ENCODE measurements at places on chromosomes 13 and 19.

- DNase-seq: no peak
Measured at GRCh38 chr13:72221276-72221962, 354.4 kb upstream of the DACH1 start.

DNA sequence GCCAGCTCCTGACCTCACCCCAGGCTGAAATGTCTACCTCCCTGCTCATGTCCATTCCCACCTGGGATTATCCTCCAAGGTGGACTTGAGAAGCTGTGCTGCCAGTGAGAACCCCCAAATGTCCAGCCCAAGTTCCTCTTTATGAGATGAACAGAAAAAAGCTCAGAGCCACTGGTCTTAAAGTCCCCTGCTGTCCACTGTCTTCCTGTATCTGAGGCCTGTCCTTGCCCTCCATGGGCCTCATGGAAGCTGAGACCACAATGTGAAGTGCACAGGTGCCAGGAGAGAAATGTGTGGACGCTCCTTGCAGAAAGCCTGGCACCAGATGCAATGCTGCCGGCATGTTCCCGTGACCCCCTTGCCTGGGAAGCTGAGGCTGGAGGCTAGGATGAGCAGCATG is 3.3 kb upstream of the AMER2 start:
- DNase-seq: no peak

- DNase-seq: no peak
Measured at GRCh38 chr19:14497228-14497921, 1.4 kb upstream of the GIPC1 start.

GRCh38 chr19:51472607-51473006 is 5.7 kb upstream of the CEACAM18 start:
- no peak for DNase-seq

DNA sequence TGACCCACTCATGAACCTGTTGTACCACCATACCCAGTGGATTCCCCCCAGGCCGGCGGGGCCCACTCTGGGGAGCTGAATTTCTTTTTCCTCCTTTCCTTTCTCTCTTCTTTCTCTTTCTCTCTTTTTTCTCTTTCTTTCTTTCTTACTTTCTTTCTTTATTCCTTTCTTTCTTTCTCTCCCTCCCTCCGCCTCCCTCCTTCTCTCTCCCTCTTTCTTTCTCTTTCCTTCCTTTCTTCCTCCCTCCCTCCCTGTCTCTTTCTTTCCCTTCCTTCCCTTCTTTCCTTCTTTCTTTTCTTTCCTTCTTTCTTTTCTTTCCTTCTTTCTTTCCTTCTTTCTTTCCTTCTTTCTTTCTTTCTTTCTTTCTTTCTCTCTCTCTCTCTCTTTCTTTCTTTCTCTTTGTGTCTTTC is 327.7 kb downstream of the ZNF536 start:
- no peak for DNase-seq

- no peak for DNase-seq
Measured at GRCh38 chr19:51644636-51645271, 1.9 kb downstream of the SIGLEC14 start.

- no peak for DNase-seq
Measured at GRCh38 chr13:23687614-23688013, 117.4 kb downstream of the TNFRSF19 start.

DNA sequence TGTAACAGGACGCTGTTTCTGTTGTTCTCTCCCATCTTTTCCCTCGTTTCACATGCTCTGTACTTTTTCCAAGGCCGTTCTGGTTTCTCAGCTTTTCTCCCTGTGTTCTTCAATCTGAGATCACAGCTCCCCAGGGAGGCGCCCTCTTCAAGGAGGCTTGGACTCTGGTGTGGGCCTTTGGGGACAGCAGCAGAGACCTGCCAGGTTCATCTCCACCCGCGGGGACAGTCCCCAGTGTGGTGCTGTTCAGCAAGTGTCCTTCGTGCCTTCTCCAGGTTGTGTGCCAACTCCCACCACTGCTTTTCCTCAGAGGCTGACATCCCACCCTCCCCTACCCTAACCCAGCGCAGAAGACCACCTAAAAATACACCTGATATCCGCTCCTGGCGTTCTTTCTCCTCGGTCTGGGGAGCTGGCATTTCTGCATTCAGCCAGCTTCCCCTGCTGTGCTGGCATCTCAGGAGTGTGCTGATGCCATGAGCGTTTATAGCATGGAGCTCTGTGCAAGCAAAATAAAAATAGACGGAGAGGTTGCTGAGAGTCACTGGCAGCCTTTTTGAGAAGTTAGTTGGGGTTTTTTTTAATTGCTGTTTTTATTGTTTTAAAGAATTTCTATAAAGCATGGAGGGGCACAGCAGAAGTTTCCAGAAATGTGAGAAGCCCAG is 149.4 kb downstream of the STK24 start:
- no peak for DNase-seq

GRCh38 chr19:5608291-5608690 is 14.3 kb downstream of the SAFB2 start:
- no peak for DNase-seq

- no peak for DNase-seq
Measured at GRCh38 chr13:79988573-79988972, 352.4 kb downstream of the SPRY2 start.

DNA sequence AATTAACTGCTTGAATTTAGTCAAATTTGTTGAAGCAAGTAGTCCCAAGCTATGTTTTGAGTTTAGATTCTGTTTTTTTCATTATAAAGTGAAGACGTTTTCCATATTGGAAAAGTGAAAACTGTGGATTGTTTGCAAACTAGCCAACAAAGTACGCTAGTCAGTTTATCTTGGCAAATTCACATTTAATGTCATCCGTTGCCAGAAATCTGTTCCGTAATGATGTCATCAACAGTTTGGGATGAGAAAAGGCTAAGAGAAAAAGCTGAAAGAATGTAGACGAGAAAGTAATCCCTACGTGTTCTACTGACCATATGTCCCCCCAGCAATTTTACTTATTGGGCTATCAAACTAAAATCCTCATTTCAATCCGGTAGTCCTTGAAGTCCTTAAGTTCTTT is 419.6 kb downstream of the GPC6 start:
- no peak for DNase-seq

- no peak for DNase-seq
Measured at GRCh38 chr13:72889495-72889894, 107.6 kb downstream of the PIBF1 start.

GRCh38 chr13:48829536-48829935 is 146.2 kb upstream of the FNDC3A start:
- DNase-seq: no peak

- DNase-seq: no peak
Measured at GRCh38 chr13:60410299-60410698, 13.3 kb downstream of the TDRD3 start.

- DNase-seq: no peak
Measured at GRCh38 chr13:44972956-44973581, 16.2 kb downstream of the NUFIP1 start.

DNA sequence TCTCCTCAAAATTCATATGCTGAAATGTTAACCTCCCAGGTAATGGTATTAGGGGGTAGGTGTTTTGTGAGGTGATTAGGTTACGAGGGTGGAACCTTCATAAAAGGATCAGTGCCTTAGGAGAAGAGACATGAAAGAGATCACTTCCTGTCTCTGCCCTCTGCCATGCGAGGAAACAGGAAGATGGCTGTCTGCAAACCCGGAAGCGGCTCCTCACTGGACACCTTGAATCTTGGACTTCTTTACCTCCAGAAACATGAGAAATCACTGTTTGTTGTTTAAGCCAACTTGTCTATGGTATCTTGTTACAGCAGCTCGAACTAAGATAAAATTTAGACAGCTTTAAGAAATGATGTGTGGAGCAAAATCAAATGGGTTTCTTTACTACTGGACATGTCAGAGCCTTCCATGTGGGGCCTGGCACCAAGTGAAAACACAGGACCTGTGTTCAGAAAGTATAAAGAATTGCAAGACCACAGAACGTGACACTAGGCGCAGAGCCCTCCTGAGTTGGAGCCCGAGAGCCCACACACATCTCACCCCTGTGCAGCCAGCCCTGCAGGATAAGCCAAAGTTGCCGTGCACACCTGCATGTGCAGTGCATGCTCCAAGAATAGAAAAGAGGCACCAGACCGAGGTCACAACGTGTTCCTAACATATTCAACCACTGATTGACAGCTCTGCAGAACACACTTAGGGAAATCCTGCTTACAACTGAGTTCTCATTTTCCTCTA is 112.5 kb upstream of the UQCRFS1 start:
- DNase-seq: no peak

GRCh38 chr13:63463782-63464610 is 2048.3 kb upstream of the PCDH20 start:
- no peak for DNase-seq

- DNase-seq: no peak
Measured at GRCh38 chr13:27023385-27024073, 148.1 kb downstream of the USP12 start.

DNA sequence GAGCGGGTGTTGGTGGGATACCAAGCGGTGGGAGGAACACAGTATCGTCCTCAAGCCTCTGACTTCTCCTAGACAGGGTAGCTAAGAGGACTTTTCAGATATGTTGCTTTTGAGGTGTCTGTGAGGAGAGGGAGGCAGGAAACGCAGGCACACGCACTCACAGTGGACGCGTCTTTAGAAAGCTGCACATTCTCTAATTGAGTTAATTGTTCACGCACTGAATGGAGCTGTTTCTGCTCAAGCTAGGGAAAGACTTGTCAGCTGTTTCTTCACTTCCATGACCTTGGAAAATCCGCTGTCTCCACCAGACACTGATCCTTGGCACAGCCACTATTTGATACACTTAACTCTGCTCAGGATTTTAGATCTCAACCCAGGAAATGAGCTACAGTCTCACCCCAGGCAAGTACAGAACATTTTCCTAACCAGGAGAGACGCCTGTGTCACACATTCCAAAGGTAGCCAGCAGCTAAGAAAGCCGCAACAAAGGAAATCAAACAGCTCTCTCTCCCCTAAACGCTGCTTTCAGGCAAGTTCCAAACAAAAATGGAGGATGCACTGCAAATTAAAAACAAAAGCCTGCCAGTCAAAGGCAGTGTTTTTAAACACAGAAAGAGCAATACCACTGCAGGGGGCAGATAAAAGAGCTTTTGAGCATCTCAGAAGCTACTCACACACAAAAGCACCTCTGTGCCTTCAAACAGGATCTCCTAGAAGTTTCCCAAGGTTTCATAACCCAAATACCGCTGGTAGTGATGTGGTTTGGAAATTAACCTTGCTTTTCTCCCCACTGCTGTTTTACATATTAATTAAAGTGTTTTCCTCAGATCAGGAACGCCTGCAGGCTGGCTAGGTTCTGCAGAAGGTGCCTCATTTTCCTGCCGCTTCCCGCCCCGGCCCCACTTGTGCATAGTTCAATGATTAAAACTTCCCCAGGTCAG is 57.3 kb downstream of the IRS2 start:
- DNase-seq: no peak

- no peak for DNase-seq
Measured at GRCh38 chr19:49820125-49820524, 2.0 kb downstream of the MED25 start.

GRCh38 chr13:24104723-24105122 is 55.8 kb upstream of the SPATA13 start:
- DNase-seq: no peak

DNA sequence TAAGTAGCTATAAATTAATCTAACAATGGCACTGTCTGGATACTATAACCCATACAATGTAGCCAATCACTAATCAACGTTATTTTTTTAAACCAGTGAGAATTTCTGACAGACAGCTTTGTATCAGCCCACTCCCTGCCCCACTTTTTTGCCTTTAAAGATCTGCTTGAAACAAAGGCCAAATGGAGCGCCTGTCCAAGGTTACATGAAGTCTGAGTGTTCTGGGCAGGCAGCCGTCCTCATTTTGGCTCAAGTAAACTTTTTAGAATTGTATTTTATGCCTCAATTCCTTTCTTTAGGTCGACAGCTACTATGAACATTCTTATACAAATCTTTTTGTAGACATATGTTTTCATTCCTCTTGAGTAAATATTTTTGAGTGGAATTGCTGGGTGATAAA is 6.2 kb downstream of the IFT88 start:
- no peak for DNase-seq

GRCh38 chr13:83003185-83003584 is 879.1 kb downstream of the SLITRK1 start:
- no peak for DNase-seq

DNA sequence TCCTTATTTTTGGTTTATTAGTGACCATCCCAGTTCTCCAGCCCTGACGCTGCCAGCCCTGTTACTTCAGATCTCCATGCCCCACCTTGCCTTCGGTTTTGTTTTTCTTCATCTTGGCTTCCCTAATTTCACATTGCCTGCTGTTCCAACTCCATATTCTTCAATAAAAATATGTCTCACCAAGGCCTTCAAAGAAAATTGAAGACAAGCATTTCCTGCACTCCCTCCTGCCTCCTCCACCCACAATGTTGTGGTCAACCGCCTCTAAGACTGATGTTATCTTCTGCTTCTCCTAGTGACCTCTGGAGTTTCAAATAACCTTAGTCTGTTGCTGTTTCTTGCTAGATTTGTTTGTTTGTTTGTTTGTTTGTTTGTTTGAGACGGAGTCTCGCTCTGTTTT is 14.6 kb downstream of the PLD3 start:
- DNase-seq: no peak

DNA sequence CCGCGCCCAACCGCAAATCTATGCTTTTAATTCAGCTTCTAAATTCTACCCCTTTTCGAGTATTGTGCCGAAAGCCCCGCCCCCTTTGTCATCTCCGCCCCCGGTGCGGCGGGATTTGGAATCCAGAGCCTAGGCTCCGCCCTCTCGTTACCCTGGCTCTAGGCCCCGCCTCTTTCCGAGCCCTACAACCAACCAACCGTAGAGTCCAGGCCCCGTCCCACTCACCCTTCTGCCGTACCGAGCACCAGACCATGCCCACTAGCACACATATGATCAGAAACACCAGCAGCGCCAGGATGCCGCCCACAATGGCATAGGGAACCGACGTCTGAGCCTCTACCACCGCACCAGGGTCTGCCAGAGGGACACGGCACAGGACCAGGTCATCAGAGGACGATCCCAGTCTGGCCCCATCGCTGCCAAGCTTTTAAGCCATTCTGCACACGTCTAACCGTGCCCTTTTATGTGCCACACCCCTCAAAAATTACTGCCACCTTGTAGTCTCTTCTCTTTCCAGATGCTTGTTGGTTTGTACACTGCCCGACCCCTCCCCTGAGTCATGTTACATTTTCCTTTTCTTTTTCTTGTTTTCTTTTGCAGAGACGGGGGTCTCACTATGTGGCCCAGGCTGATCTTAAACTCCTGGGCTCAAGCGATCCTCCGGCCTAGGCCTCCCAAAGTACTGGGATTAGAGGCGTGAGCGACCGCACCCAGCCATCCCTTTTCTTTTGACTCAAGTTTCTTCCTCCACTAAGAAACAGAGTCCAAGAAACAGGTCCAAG is 4.7 kb upstream of the ZNF428 start:
- no peak for DNase-seq

- DNase-seq: no peak
Measured at GRCh38 chr19:8721334-8721733, at the start of gene OR2Z1. TSS of gene OR2Z1 (plus strand) at chr19:8721634. CDS start at chr19:8731029, 9,395 bp downstream.

- DNase-seq: no peak
Measured at GRCh38 chr19:52590728-52591127, 20.6 kb downstream of the ZNF701 start.
